SHP77 treated with DMSO at 0.1 percent for 48 hours (cell line): ENCODE measurements at places on chromosomes 6 and 20.

GRCh38 chr6:27288136-27289044 lies 23.7 kb downstream of the POM121L2 start:
- DNase-seq: no peak

GRCh38 chr6:43159599-43159998 lies 11.5 kb upstream of the SRF start:
- DNase-seq: no peak

GRCh38 chr6:35494161-35494563 lies 2.7 kb downstream of the TEAD3 start:
- DNase-seq: no peak

- DNase-seq: no peak
Observed at GRCh38 chr20:51728737-51729136, 39.5 kb downstream of the ATP9A start.

DNA sequence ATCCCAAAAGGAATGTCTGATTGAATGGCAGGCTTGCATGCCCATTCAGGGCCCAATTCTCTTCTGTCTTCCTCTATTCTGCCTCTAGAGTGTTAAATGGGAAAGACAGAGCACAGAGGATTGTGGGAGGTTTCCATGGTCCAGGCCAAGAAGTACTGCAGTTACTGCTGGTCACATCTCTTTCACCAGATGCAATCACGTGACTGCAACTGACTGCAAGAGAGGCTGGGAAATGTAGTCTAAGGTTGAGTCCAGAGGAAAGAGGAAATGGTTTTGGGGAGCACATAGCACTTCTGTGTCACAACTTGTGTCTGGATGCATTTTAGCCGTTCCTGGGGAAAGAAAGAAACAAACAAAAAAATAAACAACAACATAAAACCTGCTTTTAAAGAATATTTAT lies 336.4 kb upstream of the BTBD3 start:
- DNase-seq: no peak

DNA sequence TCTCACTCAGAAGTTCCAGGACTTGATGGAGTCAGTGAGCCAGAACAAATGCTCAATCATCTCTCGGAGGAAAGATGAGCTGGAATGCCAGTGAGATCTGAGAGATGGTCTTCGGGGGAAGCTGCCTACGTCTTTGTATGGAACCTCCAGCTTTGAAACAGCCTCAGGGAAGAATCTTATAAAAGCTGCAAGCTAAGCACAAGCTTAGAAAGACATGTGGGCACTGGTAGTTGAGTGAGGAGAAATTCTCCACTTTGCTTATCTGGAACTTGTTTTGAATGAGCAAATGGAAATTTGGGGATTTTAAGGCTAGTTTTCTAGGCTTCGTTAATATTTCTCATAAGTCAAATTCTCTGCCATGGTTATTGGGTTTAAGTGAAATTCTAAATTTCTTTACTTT lies 594.4 kb downstream of the QKI start:
- DNase-seq: no peak

DNA sequence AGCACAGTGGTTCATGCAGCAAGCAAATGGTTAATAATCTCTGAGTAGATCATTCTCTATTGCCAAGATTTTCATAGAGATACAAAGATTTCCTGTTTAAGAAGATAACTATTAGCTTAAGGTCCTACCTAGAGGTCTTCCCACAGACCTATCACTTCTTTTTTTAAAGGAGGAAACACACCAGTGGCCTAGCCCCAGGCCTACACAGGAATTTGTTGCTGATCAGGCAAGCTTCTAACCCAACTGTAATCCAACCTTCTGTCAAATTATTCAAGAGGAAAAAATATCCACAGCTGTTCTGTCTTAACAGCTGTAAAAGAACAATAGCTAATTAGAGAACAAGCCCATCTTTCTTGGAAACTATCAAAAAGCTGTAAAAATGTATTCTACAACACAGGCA lies 332.8 kb downstream of the BTBD9 start:
- DNase-seq: no peak

DNA sequence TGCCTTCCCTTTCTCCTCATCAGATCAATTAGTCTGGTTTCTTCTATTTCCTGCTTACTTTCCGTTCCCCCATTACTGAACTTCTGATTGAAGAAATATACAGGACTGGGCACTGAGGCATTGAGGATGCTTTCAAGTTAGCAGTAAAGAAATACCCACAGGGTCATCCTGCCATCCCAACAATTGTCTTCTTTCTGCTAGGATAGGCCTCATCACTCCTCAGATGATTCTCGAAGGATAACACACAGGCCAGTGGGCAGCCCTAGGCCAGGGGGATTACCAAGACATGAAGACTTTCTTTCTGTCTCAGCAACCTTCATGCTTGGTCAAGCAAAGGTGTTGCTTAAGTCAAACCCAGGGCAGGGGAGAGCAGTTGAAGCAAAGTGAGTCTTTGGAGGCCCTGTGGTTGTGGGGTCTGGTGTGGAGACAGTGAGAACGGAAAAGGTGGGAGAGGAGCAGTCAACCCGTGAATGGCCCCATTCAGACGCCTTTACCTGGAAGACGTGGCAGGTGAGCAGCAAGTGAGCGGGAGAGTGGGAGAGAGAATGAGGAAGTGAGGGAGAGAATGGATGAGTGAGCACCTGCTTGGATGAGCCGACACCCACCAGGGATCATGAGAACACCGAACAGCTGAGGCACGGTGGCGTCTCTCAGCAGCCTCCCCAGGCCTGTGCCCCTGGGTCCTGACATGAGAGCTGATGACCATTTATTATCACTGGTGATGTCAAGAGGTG lies 462.9 kb downstream of the PREX1 start:
- no peak for DNase-seq

GRCh38 chr6:150528648-150529285 lies 70.9 kb upstream of the PLEKHG1 start:
- no peak for DNase-seq

DNA sequence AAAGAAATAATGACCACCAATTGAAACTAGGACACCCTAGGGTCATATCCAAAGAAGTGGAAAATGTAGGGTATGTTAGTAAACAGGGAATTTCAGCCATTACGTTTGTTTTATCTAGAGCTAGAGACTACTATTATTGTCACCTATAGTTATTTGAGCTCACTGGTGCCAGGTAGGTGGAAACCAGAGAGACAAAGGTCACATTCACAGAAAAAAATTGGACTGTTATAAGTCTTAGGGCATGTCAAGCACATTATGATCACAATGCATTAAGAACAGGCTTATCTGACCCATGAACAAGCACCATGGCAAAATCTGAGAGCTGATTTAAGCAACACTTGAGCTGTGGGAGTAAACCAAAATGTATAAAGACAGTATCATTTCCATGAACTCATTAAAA lies 530.1 kb upstream of the CITED2 start:
- DNase-seq: no peak

GRCh38 chr6:48229841-48230240 lies 118.8 kb upstream of the PTCHD4 start:
- DNase-seq: no peak

- no peak for DNase-seq
Observed at GRCh38 chr6:135853986-135854385, 2.5 kb downstream of the PDE7B start.

- no peak for DNase-seq
Observed at GRCh38 chr6:2916158-2916925, 13.2 kb upstream of the SERPINB9 start.

DNA sequence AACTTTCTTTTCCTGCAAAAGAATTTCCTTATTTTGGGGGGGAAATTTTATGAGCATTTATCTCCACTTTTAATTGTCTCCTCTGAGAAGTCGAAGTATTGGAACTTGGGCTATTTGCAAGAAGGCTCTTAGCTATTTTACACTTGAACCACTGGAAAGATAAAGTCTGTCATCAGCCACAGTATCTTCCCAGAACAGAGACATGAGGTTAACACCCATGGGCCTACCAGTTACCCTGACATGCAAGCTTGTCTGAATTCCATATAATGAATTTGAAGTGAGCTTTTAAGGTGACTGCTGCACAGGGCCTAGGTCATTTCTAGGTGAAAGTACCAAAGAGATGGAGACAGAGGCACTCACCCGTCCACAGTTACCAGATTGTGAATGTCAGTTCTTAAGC lies 193.1 kb downstream of the SIM1 start:
- no peak for DNase-seq

GRCh38 chr6:131929264-131929663 lies 21.9 kb downstream of the CCN2 start:
- no peak for DNase-seq

- DNase-seq: no peak
Observed at GRCh38 chr6:143198312-143198711, 137.6 kb downstream of the AIG1 start.

DNA sequence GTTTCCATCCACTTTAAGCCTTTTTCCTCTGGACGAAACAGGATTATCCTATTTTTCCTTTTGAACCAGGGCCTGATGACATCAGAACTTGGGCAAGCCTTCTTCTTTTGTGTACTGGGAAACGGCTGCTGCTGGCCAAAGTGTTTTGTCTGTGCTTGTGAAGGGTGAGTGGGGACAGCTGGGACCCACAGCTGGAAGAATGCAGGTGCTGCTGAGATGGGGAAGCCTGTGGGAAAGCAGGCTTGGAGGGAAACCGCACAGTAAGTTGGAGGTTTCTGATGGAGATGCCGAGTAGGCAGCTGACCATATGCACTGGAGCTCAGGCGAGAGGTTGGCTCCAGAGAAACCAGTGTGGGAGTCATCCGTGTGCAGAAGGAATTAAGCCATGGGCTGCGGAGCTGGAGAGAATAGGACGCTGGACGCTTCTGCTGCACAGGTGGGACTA lies 8.5 kb upstream of the PSMG4 start:
- peak; percentile 73 for DNase-seq

DNA sequence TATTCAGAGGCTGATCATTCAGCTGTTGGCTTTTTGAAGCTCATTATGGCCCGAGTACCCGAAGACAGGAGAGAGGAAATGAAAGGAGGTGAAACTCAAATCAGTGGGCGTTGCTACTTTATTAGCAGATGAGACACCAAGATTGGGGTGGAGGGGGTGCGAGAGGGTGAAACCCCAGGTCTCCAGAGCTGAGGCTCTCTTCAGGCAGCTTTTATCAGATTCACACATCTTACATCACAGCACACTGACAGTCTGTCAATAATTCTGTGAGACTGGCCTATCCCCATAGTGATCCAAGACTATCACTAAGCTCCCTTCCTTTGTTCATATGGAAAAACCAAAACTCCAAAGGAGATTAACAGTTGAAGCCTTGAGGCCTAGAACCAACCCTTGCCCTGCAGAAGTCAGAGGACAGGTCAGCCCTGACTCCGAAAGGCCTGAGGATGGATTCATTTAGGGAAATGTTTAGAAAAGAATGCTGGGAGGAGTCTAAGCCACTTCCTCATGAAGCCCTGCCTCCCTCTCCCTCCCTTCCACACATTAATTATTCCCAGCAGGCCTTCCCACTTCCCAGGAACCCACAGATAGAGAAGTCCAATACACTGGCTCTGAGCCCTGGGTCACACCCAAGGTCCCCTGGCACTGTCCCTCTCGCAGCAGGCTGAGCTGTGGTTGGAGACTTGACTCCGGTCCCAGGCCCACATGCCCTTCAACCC lies 23.2 kb downstream of the TRERF1 start:
- no peak for DNase-seq

DNA sequence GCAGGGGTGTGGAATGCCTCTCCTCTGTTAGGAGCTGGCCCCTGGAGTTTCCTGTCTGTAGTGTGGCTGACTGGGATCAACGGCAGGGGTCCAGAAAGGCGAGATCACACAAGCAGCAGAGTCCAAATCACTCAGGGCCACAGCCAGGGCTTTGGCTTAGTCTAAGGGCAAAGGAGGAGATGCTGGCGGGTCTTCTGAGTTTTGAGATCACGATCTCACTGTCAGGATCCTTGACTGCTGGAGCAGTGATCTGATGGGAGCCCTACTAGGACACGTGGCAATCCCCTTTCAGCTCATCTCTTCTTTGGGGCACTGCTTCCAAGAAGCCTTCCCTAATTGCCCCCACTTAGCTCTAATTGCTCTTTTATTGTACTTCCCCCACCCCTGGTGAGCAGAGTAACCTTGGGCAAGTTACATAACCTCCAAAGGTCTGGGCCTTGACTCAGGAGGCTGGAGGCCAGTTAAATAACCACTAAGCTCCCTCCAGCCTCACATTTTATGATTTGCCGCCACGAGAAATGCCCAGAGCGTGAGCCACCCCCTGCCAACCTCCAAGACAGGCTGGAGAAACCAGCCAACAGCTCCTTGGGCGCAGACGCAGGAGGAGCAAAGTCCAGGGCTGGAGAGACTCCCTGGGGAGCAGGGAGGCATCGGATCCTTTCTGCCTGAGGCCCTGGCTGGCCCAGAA lies 12.0 kb downstream of the KCNK5 start:
- DNase-seq: no peak

- DNase-seq: no peak
Observed at GRCh38 chr20:62111148-62111547, 11.1 kb upstream of the LSM14B start.

GRCh38 chr6:158361961-158362669 lies 49.9 kb downstream of the TULP4 start:
- no peak for DNase-seq

- no peak for DNase-seq
Observed at GRCh38 chr6:53896196-53896595, 101.4 kb downstream of the LRRC1 start.

DNA sequence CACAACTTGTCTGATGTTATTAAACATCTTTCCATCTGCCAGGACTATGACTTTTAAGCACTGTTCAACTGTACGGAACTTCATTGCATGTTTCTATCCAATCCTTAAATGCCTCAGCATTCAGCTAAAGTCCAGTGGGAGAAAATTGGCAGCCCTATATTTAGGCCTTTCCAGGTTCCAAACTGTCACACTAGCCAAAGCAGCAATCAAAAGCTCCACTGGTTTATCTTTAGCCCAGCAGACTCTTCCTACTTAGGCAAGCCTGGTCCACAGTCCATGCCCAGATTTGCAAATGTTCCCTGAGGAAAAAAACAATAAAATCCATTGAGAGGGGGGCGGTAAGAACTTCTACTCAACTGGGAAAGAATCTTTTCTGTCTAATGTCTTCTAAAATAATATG lies 349.1 kb upstream of the GJE1 start:
- no peak for DNase-seq

DNA sequence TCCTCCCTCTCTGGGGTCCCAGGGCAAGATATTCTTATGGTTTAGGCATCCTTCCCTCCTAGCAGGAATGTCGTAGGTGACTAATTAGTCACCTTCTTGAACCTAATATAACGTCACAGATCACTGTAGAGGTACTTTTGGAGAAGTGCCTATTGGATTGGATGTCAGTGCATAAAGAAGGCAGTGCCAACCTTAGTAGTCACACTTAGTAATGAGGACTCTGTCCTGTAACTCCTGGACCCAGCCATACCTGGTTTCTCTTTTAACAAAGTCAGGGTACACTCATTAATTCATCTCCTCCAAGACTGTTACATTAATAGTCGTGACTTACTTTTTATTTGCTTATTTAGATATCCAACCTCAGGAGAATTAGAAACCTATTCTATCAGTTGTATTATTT lies 20.0 kb downstream of the VTA1 start:
- DNase-seq: no peak

- DNase-seq: no peak
Observed at GRCh38 chr20:41701588-41702348, 83.6 kb upstream of the CHD6 start.
